ENCODE measurements at places on chromosomes 12 and 14.

DNA sequence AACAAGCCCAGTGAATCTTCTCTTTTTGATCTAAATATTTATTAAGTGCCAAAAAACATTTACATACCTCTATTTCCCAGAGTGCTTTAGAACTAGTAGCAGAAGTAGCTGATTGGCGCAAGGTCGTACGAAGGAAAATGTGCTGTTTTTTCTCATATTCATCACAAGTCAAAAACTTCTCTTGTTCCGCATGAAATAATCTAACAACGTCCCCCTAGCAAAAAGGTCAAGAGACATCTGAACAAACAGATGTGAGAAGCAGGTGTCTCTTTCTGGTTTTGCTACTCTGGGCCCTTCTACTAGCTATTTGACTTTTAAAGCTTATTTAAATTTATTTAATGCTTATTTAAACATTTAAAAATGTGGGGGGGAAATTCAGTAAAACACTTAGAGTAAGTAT, 117.8 kb downstream of the ITPR2 start:
- DNase-seq = peak; percentile 25

DNA sequence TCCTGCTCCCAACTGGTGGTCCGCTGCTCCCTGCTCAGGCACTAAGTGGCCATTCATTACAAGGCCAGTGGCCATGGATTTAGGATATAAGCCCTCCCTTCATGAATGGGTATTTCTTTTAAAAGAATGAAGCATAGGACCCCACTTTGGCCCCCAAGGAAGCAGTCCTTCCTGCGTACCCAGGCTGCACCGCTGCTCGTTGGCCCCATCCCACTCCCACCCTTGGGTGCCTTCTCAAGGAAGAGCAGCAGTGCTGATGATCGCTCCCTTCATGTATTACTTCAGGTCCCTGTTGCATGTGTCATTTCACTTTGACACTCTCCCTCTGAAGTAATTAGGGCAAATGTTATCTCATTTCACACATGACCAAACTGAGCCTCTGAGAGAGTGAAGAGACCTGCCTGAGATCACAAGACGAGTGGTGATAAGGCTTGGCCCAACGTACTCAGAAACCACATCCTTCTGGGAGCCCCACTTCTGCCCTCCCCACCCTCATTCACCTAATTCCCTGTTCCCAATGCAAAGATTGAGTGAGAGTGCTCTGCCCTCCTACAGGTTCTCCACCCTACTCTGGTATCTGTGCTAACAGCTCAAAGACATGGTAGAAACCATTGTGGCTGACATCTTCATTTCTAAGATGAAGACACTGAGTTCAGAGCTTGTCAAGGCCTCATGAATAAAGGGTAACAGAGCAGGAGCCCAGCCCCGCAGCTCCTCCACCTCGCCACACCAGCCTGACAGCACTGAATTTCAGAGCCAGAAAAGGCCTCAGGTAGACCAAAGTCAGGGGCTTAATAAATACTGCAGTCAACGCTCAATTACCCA, 10.3 kb upstream of the KRT2 start:
- DNase-seq = no peak

- DNase-seq = peak; percentile 66
These were observed at the start of gene DLK1 for GRCh38 chr14:100726550-100727085. DLK1 (plus strand) TSS chr14:100726892; CDS start chr14:100727069, 177 bp downstream.

- DNase-seq = peak; percentile 47
These were observed 8.5 kb upstream of the PRKAB1 start for GRCh38 chr12:119659289-119659897.

GRCh38 chr14:96309896-96310330, 53.2 kb downstream of the ATG2B start:
- DNase-seq = no peak

GRCh38 chr12:84046859-84047258, 865.7 kb downstream of the SLC6A15 start:
- DNase-seq = no peak

DNA sequence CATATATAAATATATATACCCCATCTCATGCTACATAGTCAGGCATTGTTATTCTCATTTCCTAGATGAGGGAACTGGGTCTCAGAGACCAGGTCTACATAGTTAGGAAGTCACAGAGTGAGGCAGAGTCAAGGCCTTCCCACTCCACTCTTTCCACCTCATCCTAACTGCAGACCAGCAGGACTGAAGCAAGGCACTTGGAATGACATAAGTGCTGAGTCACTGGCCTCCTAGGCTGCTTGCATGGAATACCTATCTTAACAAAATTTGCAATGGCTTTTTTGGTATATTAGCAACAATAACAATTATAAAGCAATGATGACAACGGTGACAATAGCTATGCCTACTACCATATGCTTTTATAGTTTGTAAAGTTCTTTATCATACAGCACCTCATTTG, 5.4 kb upstream of the ANO4 start:
- no peak for DNase-seq

DNA sequence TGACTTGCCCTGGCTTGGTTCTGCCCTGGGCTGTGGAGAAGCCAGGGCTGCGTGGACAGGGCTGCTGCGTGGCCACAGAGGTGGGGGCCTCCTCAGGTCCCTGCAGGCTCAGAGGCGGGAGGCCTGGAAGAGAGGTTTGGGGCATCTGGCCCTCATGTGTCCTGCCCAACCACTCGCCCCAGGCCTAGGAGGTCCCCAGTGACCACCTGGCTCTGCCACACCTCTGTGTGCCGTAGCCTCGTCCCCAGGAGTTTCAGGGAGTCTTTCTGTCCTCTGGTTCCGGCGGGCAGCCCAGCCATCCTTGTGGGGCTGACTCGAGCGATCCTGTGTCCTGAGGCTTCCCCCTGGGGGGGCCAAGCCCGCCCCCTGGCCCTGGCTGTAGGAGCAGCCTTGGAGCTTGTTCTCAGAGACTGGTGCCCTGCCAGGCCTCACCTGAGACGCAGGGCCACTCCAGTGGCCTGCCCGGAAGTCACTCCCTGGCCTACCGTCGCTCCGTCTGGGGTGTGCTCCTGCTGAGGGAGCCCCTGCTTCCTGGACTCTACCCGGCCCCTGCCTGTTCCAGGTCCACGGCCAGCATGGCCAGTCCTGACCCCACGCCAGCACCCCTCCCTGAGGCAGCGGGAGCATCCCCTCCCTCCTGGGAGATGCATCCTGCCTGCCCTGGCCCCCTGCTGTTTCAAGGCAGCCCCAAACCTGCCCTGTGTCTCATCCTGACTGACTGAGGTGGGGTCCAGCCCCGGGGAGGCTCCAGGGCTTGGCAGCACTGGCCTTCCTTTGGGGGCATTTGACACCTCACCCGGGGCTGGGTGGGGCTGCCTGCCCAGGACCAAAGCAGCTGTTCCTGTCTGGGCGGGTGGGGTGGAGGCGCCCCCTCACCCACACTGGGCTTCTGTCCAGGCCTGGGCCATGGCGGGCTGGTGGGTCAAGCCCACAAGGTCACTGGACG, 13.9 kb downstream of the ASPG start:
- no peak for DNase-seq

- no peak for DNase-seq
These were observed 1223.2 kb upstream of the TMEM132C start for GRCh38 chr12:127043731-127044130.

DNA sequence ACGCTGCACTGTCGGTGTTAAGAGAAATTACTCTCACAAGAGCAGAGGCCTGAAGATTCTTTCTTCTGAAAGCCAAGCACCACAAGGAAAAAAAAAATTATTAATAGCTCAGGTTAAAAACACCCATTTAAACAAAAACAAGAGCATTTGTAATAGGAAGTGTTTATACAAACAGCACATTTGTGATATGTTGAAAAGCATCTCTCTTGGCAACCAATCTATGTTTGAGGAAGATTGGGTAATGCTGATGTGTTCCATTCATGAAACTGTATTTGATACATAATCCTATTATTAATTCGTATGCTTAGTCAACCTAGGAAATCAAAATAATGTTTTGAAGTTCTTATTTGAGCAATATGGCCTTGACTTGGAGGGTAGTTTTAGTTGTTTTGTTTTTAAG, 36.5 kb downstream of the SSPN start:
- no peak for DNase-seq

GRCh38 chr14:103867523-103867953, 20.2 kb upstream of the PPP1R13B start:
- no peak for DNase-seq

- no peak for DNase-seq
These were observed 136.5 kb upstream of the TMCC3 start for GRCh38 chr12:94786906-94787305.
